ENCODE measurements at places on chromosomes 2 and 18.
A peak's percentile ranks its signal among the peaks of the same experiment; 100 is the strongest.

GRCh38 chr18:63828656-63829055 lies 53.4 kb downstream of the SERPINB7 start:
- DNase-seq: no peak

- DNase-seq: peak; percentile 32
Measured at GRCh38 chr18:11005528-11005927, 143.8 kb downstream of the PIEZO2 start.

DNA sequence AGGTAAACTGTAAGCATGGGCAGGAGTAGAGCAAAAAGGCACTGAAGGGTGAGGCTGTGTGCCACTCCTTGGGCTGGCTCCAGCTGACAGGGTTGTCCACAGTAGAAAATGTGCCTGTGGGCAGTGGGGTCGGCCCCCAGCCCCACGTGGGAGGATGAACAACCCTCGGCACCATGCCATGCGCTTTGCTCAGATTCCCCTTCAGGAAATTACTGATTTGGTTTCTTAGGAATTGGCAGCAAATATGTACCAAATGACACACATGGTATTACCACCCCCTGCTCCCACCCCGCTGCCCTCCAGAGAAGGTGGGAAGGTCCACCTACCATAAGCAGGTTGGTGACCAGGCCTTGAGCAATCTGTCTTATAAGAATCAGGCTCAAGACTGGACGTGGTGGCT lies 13.6 kb downstream of the ADCY3 start:
- no peak for DNase-seq

DNA sequence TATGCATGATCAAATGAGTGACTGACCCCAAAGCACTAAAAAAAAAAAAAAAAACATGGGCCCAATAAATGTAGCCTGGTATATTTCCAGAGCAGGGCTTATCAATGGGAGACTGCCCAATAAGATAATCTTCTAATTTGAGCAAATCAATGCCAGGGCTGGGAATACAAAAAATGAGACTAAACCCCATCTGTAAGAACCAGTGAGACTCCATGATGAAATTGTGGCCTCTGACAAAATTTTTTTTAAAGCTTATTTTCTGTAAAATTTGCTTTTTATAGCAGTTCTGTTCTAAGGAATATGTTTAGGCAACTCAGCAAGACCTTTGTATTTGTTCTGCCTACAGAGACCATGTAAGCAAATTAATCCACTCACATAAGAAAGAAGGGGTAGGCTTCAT lies 186.8 kb upstream of the CCDC150 start:
- DNase-seq: no peak

DNA sequence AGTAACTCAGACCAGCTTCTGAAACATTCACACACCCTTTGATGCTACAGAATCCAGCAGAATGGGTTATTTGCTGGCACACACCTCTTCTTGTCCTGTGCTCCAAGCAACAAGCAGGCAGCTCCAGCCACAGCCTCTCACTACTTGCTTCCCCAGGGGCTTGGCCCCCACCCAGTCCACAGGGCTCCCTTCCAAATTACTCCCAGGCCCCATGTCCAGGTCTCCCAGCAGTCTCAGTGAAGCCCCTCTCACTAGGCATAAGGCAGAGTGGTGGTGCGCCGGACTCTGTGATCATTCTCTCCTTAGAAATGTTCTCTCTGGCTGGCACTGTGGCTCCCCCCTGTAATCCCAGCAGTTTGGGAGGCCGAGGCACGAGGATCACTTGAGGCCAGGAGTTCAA lies 25.9 kb downstream of the ITM2C start:
- DNase-seq: no peak

- no peak for DNase-seq
Measured at GRCh38 chr2:86082756-86083155, 22.9 kb downstream of the POLR1A start.

Data from T1000 (cell line).